ENCODE measurements at places on chromosomes 11 and 22.

DNA sequence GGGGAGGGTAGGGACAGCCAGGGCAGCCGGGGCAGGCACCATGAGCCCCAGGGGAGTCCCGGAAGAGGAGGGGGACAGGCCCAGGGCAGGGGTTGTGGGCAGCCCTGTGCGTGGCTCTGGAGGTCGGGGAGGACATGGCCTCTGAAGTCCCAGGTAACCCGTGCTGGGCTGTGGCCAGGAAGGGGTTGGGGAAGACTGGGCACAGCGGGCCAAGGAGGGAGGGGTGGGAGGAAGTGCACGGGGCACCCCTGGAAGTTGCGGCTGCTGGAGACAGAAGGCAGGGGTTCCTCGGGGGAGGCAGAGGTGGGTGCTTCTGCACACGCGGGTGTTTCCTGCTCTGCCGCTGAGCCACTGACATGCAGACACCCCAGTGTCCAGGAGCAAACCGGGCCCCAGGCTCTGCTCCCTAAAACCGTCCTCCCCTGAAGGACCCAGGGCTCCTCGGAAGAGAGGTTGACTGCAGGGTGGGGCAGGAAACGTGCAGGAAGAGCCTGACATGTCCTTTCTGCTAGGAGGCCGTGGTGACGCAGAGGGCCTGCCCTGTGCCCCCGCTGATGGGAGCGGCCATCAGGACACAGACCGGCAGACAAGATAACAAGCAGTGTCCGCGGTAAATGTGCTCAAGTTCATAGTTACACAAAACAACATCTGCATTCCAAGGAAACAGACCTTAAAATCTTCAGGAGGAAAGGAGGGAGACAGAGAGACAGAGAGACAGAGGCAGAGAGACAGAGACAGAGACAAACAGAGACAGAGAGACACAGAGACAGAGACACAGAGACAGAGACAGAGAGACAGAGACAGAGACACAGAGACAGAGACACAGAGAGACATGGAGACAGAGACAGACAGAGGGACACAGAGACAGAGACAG is 5.7 kb downstream of the TNNI2 start:
- no peak for DNase-seq

GRCh38 chr11:61913699-61914395 is 3.5 kb downstream of the RAB3IL1 start:
- DNase-seq: no peak

DNA sequence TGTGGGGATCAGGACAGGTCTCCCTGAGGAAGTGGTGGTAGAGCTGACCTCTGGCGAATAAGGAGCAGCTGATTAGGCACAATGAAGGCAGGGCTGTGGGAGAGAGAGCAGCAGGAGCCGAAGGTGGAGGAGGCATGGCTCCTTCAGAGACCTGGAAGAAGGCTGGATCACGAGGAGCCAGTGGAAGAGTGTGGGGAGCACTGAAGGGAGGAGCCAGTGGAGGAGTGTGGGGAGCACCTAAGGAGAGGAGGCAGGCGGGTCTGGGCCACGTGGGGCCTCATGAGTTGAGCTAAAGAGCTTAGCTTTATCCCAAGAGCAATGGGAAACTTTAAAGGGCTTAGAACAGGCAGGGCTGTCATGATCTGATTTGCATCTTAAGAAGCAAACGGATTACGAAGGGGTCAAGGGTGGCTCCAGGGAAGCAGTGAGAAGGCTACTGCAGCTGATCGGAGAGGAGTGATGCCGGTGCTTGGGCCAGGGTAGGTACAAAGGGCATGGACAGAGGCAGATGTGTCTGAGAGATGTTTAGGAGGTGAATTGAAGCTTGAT is 44.9 kb upstream of the EIF3D start:
- no peak for DNase-seq

DNA sequence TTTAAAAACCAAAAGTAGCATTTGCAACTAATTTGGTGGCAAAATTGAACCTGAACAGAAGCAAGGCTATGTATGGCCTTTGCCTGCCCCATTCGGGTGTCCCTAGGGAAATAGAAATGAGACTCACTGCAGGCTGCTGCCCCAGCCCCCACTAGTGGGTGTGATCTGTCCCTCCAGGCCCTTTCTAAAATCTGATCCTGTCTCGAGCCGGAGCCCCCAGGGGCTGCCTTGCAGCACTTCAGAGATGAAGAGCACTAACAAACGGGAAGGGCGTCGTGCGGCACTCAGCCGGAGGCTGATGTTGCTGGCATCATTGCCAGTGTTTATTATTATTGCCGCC is 43.2 kb downstream of the CD82 start:
- DNase-seq: no peak

DNA sequence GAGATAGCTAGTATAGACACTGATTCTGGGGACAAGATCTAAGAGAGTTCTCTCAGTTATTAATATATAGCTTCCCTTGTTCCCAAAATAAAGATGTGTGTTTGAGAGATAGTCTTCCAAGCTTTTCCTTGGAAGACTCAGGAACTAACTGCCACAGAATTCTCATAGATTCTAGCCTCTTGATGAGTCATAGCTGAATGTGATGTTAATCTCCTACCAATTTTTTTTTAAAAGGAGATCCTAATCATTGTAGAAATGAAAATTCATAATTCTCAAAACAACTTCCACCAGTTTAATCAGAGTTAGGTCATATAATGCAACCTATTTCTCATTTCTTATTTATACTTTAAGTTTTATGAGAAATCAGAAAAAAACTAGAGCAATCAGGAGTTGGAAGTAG is 148.8 kb downstream of the JRKL start:
- no peak for DNase-seq

GRCh38 chr11:66885950-66886440 is 29.1 kb downstream of the LRFN4 start:
- DNase-seq: no peak

GRCh38 chr11:77598195-77598594 is 8.4 kb downstream of the AQP11 start:
- no peak for DNase-seq

- DNase-seq: no peak
These were observed 78.4 kb downstream of the NAV2 start for GRCh38 chr11:19790831-19791552.

DNA sequence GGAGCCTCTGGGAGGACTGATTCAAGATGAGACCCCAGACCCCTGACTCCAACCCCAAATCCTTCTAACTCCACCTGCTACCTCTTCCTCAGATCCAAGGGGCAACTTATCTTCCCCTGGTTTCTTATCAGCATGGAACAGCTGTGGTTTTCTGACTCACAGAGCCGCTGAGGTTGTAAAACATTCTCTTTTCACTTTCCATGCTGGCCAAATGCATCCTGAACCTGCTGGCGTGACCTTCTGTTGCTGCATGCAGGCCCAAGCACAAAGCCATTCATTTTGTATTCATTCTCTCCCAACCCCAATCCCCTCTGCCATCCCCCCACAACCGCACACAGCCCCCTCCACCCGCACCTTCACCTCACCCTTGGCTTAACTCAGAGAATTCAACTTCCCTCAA is 70.3 kb downstream of the SEZ6L start:
- no peak for DNase-seq

DNA sequence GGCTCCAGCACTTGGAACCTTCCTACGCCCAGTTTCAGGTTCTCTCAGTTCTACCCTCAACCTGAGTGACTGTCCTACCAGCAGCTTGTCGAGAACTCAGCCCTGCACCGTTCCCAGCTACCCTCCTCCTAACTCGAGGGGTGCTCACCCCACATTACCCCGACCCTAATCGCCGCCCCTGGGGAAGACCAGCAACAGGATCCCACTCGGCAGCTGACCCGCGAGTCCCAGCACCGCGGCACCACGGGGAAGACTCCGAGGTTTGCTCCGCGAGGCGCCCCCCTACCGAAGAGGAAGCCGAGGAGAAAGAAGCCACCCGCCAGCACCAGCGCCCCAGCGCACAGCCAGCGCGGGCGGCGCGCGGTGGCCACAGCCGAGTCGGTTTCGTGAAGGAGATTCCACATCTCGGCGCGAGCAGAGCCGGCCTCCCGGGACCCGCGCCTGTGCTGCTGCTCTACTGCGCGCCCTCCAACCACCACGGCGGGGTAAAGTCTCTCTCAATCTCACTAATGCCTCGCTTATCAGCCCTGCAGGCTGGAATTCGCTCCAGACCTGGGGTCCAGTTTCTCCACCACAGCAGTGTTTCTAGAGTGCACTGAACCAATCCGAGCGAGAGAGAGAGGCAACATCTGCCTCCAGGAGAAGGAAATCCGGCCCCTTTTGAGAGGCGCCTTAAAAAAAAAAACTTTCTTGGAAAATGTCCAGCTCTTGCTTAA is at the start of gene FOLH1:
Gene FOLH1, minus strand, starts transcription at position 597 of the 716 bp plus-strand sequence. Its CDS starts 193 bp downstream, at position 404.
- no peak for DNase-seq

- no peak for DNase-seq
These were observed 41.4 kb downstream of the PANX1 start for GRCh38 chr11:94169930-94170545.

DNA sequence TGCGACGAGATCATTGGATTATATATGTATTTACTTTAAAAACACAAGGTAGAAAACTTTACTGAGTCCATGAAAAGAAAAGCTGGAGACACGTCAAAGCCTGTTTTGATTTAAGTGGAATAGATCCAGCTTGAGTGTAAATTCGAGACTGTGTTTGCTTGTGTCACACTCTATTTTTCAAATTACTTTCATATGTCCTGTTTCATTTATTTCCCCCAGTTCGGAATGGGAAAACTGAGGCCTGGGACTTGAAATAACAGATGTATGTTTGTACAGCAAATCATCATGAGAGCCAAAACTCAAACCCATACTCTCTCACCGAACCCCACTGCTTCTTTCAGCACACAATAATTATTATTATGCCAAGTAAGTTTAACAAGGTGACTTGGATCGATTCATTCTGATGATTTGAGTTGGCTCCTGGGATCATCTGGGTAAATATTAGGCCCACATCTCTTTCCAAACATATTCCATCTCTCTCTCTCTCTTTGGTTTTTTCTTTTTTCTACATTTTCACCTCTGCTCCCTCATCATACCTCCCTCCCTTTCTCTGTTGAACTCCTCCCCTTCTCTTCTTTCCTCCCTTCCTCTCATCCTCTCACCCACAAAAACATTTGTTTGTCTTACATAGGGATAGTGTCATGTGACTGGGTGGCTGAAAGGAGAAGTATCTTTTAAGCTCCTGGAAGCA is 21.2 kb downstream of the FZD4 start:
- DNase-seq: no peak

- DNase-seq: peak; percentile 55
These were observed 10.8 kb upstream of the CCDC86 start for GRCh38 chr11:60831143-60831500.

GRCh38 chr11:63937713-63938478 is 906 bp upstream of the NAA40 start:
- no peak for DNase-seq

- DNase-seq: no peak
These were observed 103.0 kb upstream of the CD44 start for GRCh38 chr11:35035894-35036408.

GRCh38 chr11:17413414-17414316 is 25.2 kb upstream of the KCNJ11 start:
- DNase-seq: no peak

DNA sequence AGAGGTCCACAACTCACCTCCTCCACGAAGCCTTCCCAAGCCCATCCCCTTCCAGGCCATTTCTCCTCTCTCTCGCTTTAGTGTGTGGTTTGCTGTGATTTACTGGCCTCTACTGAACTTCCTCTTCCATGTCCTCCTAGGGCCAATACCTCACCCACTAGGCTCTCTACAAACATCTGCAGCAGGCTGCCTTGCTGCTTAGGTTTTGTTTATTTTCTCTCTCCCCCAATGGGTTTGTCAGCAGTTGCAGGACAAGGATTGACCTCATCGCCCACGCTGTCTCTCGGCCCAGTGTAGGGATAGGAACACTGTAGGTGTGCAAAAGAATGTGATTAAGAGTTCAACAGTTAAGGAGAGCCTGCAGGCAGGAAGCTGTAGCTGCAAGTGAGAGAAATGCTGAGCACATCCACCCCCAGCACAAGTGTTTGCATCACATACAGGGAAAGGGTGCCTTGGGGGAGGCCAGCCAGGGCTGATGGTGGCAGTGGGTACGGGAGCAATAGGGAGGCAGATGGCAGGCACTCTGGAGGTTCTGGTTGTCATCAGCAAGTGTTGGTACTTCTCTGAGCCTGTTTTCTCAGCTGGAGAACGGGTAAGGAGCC is 1.4 kb downstream of the PC start:
- no peak for DNase-seq

- DNase-seq: no peak
These were observed 28.8 kb downstream of the KIAA0930 start for GRCh38 chr22:45211848-45212247.

GRCh38 chr11:125431481-125431880 is 64.6 kb downstream of the FEZ1 start:
- DNase-seq: no peak

GRCh38 chr11:9716275-9717039 is 52.6 kb downstream of the SWAP70 start:
- DNase-seq: no peak

GRCh38 chr22:31162015-31162765 is 2.2 kb downstream of the RNF185 start:
- no peak for DNase-seq

GRCh38 chr22:43796567-43796966 is 15.5 kb downstream of the EFCAB6 start:
- no peak for DNase-seq

All from activated CD8-positive, alpha-beta memory T cell treated with anti-CD3 and anti-CD28 coated beads for 48 hours (primary cell).